H9 (cell line): ENCODE measurements at places on chromosomes 2 and 18.
A peak's percentile ranks its signal among the peaks of the same experiment; 100 is the strongest.

- no peak for DNase-seq
Observed at GRCh38 chr2:12714391-12715221, 2.1 kb upstream of the TRIB2 start.

- peak; percentile 34 for DNase-seq
Observed at GRCh38 chr2:233814056-233814835, 36.1 kb downstream of the MROH2A start.

DNA sequence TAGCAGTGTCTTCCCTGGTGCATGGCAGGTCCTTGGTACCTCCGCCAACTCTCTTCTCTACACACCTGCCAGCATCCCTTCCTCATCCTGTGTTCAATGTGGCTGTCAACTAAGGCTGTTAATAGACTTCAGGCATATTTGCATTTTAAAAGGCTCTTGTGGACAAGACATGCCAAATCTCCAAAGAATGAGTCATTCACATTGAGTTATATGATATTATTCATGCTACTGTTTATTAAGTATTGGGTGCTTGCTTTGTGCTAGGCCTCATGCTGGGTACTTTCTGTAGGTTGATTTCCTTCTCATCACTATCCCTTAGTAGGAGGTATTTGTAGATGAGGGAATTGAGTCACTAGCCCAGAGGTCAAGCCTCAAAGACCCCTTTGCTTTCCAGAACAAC lies 5.2 kb downstream of the MYO1B start:
- no peak for DNase-seq

DNA sequence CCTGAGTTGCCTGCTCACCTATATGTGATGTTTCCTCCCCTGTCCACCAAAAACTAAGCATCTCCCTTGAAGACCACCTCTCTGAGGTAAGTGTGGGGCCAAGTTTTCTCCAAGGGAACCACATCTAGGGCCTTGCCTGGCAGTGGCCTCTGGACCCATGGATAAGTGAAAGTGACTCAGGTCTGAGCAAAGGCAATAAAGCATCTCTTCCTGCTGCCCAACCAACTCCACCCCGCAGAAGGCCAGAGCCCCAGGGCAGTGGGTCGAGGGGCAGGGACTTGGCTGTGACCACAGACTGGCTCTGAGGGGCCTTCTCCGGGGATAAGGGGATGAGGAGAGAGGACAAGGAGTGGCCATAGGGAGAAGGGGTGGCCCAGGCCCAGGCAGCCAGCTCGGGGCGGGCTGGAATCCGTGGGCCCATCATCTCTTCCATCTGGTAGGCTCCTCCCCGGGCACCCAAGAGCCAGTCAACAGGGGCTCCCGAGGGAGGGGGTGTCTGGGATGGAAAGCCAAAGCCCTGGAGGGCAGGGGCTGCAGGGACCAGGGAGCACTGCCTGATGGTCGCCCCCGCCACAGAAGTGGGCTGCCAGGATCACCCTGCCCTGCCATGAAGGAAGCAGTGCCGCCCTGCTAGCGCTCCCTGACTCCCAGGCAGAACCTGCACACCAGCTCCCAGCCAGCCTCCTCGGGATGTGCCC lies 33.4 kb downstream of the EMX1 start:
- no peak for DNase-seq

- no peak for DNase-seq
Observed at GRCh38 chr2:168354499-168354898, 101.6 kb upstream of the CERS6 start.

DNA sequence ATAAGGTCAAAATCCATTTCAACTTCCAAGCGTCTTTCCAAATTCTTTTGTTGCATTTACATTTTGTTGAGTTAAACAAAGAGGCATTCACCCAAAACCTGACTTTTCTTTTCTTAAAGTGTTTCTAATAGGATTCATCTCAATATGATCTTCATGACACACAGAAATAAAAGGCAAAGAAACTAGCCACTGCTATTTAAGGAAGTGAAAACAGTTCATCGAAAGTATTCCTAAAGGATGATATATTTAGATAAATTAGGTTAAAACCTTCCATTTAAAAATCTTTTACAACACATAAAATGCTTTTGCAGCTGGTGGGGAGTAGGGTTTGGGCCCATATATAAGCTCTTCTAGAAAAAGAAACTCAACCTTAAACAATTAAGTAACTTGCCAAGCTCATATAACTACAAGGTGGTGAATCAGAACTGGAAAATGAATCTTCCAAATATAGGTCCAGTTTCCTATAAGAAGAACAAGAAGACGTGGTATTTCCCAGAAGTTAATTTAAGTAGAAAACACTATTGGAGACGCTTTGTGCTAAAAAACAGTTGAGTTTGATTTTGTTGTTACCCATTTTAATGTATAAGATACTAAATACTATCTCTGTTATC lies 336.0 kb upstream of the HNRNPA3 start:
- no peak for DNase-seq

- no peak for DNase-seq
Observed at GRCh38 chr2:118190474-118190873, 102.2 kb downstream of the INSIG2 start.

DNA sequence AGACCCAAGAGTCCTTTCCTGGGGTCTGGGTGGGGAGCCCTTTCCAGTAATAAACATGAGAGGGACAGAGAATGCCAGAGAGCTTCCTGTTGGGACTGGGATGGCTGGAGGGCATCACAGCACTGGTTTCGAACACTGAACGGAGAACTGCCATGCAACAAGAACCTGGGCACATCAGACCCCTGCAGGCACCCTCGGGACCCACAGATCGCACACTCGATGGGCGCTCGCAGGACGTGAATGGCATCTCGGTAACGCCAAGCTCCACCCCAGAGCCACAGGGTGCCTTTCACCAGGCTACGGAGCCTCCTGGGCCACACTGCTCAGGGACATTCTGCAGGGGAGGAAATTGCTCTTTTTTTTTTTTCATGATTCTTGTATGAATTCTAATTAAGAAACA lies 25.1 kb downstream of the SLC66A2 start:
- DNase-seq = no peak
